ENCODE measurements at places on chromosomes 1 and 21. TPM values are rescaled to one million over a fixed set of nuclear protein-coding genes. Genes with fewer than 3 reads are reported as not detected.

TXLNA gene
- total RNA-seq: 83.7 TPM

IFI44L gene
- 1.7 TPM for total RNA-seq

CATSPERE gene
- 0.42 TPM for total RNA-seq

CALML6 gene
- not detected for total RNA-seq

COQ8A gene
- 25.7 TPM for total RNA-seq

ACTA1 gene
- not detected for total RNA-seq

TMEM51 gene
- 10.2 TPM for total RNA-seq

GRCh38 chr1:230487773-230488428, 61.8 kb upstream of the PGBD5 start:
- DNase-seq: no peak

- DNase-seq: no peak
Observed at GRCh38 chr1:162846256-162847212, 14.4 kb downstream of the CCDC190 start.

DNA sequence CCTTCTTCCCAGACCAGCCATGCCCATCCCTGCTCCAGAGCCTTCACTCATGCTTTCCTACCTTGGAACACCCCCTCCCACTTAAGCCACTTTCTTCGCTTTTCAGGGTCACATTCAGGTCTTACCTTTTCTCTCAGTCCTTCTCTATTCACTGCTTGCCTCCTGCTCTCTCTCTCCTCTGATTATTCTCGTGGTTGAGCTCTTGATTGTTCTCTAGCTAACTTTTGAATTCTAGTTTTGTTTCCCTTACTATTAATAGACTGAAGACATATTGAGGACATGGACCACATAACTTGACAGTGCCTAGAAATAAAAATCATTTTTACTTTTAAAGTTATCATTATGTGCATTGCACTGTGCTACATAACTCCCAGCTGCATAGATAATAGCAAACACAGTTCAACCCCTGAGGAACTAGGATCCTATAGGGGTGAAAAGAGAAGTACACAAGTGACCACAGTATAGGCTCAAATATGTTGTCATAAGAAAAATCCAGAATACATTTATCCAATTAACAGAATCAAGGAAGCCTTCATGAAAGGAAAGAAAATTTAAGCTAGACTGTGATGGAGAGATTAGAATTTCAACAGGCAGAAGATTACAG, 21.5 kb downstream of the INSL5 start:
- DNase-seq: no peak

GRCh38 chr21:20311234-20311787, 686.9 kb upstream of the NCAM2 start:
- no peak for DNase-seq

- DNase-seq: peak; percentile 84
Observed at GRCh38 chr1:172746091-172746949, 87.4 kb downstream of the FASLG start.

DNA sequence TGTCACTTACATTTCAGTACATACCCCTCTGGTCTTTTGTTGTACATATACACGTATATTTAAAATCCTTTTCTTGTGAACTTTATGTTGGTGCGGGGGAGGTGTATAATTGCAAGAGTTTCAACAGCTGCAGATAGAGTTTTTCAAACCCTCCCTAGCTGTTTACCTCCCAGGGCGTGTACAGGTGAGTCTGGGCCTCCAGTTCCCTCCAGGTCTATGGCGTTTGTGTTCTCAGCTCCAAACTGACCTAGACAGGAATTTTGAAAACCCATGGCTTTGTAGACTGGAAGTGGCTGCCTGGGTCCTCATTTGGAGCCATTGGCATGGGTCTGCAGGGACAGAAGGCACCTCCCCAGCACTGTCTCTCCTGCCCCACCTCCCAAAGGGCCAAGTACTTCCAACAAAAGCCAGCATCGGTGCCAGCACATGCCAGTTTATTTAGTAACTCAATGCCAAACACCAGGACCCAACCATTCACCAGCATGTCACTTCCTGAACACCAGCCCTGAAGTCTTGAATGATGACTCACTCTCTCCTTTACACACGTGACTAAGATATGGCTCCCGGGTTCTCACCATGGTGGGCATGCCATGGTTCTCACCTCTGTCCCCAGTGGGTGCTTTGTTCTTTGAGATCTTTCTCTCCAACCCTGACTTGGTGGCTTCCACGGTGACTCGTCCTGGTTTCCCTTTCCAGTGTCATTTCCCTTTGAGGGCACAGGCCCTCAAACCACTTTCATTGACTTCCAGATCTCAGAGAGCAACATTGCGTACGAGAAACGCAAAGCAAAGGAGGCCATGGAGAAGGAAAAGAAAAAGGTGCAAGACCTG, 57.3 kb upstream of the EFHD2 start:
- DNase-seq: peak; percentile 87

DNA sequence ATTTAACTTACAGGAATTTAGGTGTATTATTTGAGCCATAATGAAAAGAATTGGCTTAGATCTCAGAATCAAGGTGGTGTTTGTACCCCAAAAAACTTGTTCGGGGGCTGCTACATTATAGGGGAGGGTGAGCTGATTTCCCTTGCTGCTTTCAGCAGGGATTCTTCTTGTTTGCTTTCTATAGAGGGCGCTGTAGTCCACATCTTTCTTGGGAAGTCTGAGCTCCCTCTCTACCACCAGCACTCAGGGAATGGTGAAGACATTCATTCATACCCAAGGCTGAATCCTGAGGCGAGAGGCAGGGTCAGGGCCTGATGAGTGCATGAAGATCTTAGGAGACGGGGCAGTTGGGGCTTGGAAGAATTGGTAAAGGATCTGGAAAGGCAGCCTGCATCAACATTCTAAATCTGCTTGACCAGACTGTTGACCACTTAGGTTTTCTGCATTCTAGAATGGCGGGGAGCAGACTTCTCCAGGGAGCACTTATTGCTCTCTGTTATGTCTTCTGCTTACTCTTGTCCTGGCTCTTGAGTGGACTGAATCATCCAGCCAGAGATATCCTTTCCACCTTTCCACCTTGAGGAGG, 18.9 kb downstream of the SPATA46 start:
- peak; percentile 64 for DNase-seq

DNA sequence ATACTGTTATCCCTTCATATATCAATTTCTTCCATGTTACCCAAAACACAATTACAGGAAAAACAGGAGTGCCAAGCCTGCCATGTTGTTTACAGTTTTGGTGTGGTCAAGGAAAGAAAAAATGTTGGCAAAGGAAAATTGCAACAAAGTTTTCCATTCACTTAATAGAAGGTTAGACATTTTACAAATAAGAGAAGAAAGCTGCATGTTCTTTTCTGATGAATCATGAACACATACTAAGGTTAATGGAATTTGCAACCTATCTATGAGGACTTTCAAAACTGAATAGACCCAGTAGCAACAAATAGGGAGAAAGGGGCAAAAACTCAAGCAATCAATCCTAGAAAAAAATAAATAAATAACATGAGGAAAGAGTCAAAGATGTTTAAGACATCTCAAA, 556.7 kb downstream of the DPYD start:
- no peak for DNase-seq

DNA sequence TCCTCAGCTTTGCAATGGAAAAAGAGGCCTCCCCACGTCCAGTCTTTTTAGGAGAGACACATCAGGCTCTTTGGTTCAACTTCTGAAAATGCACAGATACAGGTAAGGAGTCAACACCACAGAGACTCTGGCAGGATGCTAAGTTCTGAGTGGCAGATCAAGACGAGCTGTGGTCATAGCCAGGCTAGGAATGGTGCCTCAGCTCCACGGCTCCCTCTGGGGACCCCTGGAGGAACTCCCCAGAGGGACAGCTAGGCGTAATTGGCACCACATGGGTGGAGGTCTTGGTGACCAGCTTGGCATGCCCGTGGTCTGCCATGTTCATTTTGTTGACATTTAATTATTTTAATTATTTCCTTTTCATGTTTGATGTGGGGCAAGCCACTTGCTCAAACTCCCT, 206.1 kb downstream of the KAZN start:
- DNase-seq: no peak

GRCh38 chr1:38565020-38565491, 294.5 kb downstream of the RRAGC start:
- no peak for DNase-seq

DNA sequence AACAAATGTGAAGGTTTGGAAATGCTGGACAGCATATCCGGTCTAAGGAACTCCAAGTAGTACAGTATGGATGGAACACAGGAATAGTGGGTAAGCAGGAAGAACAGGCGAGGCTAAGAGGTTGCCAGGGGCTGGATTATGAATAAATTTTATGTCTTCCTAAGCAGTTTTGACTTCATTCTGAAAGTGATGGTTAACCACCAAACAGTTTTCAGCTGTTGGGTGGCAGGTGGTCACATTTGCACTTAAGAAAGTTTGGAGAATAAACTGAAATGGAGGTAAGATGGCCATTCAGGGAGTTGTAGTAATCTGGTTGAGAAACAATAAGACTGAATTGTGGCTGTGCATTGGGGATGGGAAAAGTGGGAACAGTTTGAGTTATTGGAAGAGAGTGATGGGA, 83.8 kb downstream of the PRKAA2 start:
- DNase-seq: no peak
